H1 (cell line): ENCODE measurements at places on chromosomes 4 and X. TPM values are rescaled to one million over a fixed set of nuclear protein-coding genes. Genes with fewer than 3 reads are reported as not detected.

Gene STK26
- polyA plus RNA-seq = 12.7 and 24.2 TPM in 2 replicates

Gene C4orf46
- 11.8 and 19.8 TPM in 2 replicates for polyA plus RNA-seq

Gene CHRNA9
- polyA plus RNA-seq = 2.8 and 3.3 TPM in 2 replicates

Gene PABPC1L2B
- polyA plus RNA-seq = 1.4 and 1.5 TPM in 2 replicates

Gene ALG13
- polyA plus RNA-seq = 70.6 and 93.6 TPM in 2 replicates

Gene P2RY4
- polyA plus RNA-seq = 0.38 and 0.55 TPM in 2 replicates

Gene CCDC120
- polyA plus RNA-seq = 4.9 and 8.6 TPM in 2 replicates

Gene GNRHR
- not detected in 2 replicates for polyA plus RNA-seq

Gene SLC49A3
- polyA plus RNA-seq = 5.0 and 6.7 TPM in 2 replicates

Gene RPA4
- polyA plus RNA-seq = 0.05 and 0.17 TPM in 2 replicates

Gene ATP5ME
- 450 and 538 TPM in 2 replicates for polyA plus RNA-seq

Gene TBC1D1
- polyA plus RNA-seq = 96.9 and 101 TPM in 2 replicates

Gene MAGEB17
- polyA plus RNA-seq = 0.48 and 0.53 TPM in 2 replicates

Gene DIPK2B
- polyA plus RNA-seq = not detected in 2 replicates

Gene BEX1
- polyA plus RNA-seq = 39.9 and 61.0 TPM in 2 replicates

Gene SPATA18
- 1.4 and 1.5 TPM in 2 replicates for polyA plus RNA-seq

Gene EVC2
- 0.73 and 1.4 TPM in 2 replicates for polyA plus RNA-seq

Gene AR
- 7.1 and 7.2 TPM in 2 replicates for polyA plus RNA-seq

Gene ARHGEF38
- not detected in 2 replicates for polyA plus RNA-seq
